Skeletal muscle tissue (tissue), 5 donors: ENCODE measurements at places on chromosomes 4 and X. TPM values are rescaled to one million over a fixed set of nuclear protein-coding genes. Genes with fewer than 3 reads are reported as not detected.

The EFNB1 gene
- 27.7 TPM for total RNA-seq

The TCEAL5 gene
- total RNA-seq: 0.52 TPM

The ARL9 gene
- total RNA-seq: not detected

The TMPRSS11F gene
- total RNA-seq: not detected

The MSX1 gene
- total RNA-seq: 1.6 TPM

The RIPPLY1 gene
- total RNA-seq: not detected
